Cortex of kidney (tissue), 1 donor: ENCODE measurements at places on chromosomes 4 and X.

DNA sequence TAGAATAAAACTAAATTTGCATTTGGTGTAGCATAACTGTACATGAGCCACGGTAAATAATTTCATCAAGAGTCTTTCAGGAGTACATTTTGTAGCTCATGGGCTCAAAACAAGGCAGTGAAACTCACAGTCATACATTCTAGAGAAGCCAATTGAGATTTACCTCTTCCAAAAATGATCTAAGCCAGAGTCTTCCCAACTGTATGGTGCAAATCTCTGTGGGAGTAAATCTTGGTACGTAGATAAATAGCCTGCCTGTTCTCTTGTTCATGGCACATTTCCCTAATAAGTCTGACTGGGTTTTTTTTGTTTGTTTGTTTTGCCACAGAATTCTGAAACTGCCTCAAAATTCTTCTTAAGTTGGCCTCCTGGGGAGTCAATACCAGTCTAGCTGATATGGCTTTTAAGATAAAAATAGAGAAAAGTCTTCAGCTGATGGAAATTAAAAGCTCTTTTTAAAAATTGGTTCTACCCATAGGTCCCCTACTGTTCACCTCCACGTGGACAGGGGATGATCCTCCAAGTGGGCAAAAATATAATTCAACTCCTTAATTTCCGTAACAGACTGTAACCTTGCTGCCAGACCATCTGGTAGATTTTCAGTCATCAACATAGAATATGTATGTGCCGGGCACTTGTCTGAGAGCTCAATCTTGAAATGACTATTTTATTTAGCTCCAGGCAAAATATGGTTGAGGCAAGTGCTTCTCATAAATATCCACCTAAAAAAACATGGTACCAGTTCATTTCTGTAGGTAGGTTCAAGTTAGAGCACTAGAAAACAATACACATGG is 365.4 kb downstream of the PDHA2 start:
- no peak for DNase-seq

DNA sequence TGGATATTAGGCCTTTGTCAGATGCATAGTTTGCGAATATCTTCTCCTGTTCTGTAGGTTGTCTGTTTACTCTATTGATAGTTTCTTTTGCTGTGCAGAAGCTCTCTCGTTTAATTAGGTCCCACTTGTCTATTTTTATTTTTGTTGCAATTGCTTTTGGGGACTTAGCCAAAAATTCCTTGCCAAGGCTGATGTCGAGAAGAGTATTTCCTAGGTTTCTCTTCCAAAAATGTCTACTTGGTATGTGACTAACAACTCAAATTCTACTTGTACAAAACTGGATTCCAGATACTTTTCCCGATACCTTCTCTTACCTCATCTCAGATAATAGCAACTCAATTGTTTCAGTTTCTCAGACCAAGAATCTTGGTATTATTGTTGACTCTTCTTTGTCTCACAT is 142.4 kb upstream of the GLRA2 start:
- DNase-seq: no peak

GRCh38 chr4:122073615-122074014 is 78.5 kb upstream of the BLTP1 start:
- no peak for DNase-seq

DNA sequence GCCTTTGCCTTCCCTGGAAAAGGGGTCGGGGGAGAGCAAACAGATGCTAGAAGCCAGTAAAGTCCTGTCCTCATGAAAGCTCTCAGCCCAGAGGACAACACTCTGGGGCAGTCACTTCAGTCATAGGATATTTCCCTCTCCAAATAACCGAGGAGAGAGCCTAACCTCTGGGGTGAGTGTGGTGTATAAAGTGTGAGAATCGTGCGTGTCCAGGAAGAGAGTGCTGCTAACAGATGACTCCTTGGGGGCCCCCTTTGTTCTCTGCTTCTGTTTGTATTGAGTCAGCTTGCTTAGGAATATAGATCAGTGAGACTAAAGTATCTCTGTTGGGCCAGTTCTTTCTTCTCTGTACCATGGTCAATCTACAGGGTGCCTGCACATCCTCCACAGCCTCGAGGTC is 247.2 kb downstream of the PALLD start:
- no peak for DNase-seq

- DNase-seq: no peak
These were observed 738.2 kb downstream of the ADGRL3 start for GRCh38 chr4:61938250-61938846.

DNA sequence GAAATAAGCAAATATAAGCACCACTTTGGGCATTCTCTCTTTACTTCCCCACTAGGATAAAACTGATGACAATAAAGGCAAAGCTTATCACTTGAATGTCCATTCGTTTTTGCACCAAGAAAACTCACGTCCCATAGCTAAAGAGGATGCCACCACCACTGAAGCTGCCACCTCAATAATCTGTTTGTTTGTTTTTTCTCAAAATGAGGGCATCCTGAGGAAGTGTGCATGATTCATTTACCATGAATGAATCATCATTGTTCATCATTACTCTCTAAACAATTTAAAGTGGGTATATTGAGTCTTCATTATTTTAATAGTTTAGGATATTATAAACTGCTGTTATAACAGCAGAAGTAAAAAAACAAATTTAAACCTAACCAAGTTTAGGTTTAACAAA is 168.2 kb downstream of the DCTD start:
- DNase-seq: no peak

GRCh38 chrX:72255445-72255844 is 16.6 kb upstream of the ERCC6L start:
- no peak for DNase-seq

DNA sequence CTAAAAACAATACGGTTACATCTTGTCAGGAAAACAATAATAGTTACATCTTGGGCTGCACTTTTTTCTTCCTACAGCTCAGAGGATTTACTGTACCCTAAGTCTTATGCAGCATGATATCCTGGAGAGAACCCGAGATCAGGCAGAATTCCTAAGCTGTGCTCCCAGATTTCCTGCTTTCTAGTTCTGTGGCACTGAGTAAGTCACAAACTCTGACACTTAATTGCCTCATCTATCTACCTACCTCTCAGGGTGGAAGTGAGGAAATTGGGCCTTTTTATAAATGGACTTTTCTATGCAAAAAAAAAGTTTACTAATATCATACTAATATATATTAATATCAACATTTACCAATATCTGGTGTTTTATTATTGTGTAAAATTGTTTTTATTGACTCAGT is 438.5 kb downstream of the INPP4B start:
- no peak for DNase-seq

- DNase-seq: no peak
These were observed 448.2 kb upstream of the FAT1 start for GRCh38 chr4:187171706-187172339.

- no peak for DNase-seq
These were observed 394.5 kb downstream of the KCNIP4 start for GRCh38 chr4:21554066-21554465.

GRCh38 chrX:120790118-120790517 is 85.5 kb downstream of the CT47B1 start:
- no peak for DNase-seq

DNA sequence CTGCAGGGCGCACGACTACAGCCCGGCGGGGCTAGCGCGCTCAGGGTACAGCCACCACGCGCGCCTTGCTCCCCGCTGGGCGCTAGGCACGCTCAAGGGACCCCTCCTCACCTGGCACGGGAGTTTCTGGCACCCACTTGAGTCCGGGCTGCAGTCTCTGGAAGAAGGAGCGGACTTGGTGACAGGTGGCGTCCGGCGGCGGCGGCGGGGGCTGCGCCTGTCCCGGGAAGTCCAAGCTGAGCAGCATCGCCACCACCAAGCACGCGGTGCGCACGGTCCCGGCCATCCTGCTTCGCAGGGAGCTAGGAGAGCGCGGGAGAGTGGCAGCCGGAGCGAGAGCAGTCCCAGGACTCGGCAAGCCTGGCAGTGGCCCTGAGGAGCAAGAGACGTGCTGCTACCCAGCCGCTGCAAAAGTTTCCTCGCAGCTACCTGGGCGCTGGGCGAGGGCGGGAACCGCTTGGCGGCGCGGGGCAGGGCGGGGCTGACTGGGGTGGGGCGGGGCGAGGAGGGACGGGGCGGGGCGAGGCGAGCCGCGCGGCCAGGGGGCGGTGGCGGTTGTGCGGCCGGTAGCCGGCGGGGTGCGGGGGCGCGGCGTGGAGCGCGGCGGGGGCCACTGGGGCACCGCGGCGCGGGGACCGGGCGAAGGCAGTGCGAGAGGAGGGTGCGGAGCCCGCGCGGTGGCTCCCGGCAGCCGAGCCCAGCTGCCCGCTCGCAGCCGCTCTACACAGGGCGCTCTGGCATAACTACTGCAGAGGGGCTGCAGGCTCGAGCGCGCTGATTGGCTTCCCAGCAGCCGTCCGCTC is at the start of gene GPC3:
GPC3 (minus strand) TSS at position 431 of the 803 bp plus-strand sequence.
- DNase-seq: no peak

- DNase-seq: no peak
These were observed 72.5 kb downstream of the RAPGEF2 start for GRCh38 chr4:159175085-159175988.

GRCh38 chr4:94979621-94980020 is 221.9 kb downstream of the BMPR1B start:
- DNase-seq: no peak

- no peak for DNase-seq
These were observed 5.5 kb upstream of the XAGE2 start for GRCh38 chrX:52363247-52363883.

GRCh38 chr4:31655328-31655727 is 935.2 kb downstream of the PCDH7 start:
- DNase-seq: no peak

- no peak for DNase-seq
These were observed 23.3 kb upstream of the BCOR start for GRCh38 chrX:40120838-40121580.

- DNase-seq: no peak
These were observed 591 bp downstream of the PRPS1 start for GRCh38 chrX:107628662-107629539.

- no peak for DNase-seq
These were observed 19.1 kb downstream of the FGFRL1 start for GRCh38 chr4:1030559-1030958.

DNA sequence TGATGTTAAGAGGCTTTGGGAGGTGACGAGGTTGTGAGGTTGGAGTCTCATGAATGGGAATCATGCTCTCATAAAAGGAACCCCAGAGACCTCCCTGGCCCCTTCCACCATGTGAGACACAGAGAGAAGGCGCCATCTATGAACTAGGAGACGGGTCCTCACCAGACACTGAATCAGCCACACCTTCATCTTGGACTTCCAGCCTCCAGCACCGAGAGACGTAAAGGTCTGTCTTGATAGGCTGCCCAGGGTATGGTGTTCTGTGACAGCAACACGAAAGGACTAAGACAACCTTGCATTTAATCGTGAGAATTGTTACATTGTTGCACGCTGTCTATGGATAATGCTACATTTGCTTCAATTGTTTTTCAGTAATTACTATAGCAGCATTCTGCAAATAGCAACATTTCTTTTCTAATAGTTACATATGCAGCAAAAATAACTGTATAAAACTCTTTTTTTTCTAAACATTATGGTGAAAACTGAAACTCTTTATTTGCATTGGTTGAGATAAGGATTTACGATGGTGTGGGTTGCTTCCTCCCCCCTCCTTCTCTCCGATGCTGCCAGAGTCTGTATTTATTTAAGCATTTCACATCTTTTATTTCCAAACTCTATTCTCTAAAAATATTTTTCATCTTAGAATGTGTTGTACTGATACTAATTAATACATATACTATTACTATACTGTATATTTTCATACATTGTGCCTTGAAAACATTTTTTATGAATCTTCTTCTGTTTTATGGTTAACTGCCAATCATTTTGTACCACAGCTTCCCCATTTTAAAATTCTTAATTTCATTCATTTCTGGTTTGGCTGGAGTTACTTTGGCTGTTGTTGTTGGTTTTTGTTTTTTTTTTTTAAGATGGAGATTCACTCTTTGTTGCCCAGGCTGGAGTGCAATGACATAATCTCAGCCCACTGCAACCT is 26.4 kb upstream of the AKAP17A start:
- no peak for DNase-seq

DNA sequence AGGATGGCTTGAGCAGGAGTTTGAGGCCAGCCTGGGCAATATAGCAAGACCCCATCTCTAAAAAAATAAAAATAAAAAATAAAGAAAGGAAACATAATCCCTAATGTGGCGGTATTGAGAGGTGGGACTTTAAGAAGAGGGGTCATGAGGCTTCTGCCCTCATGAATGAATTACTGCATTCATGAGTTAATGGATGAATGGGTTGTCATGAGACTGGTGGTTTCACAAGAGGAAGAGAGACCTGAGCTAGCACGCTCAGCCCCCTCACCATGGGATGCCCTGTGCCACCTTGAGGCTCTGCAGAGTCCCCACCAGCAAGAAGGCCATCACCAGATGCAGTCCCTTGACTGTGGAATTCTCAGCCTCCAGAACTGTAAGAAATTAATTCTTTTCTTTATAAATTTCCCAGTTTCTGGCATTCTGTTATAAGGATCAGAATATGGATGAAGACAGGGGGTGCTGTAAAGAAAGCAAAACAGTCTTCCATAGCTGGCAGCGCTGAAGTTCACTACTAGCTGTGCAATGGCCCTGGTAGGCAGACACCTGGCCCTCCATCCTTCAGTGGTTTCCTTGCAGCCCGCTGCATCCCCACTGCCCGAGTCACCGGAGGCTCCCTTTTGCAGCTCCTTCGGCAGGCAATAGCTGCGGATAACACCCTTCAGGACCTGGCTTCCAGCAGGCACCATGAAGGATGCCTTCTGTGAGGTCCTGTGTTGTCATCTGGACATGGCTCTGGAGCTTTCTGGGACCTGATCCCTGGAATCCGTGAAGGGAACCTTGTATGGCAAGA is 44.8 kb upstream of the NSG1 start:
- no peak for DNase-seq

- no peak for DNase-seq
These were observed 238.5 kb upstream of the BOD1L1 start for GRCh38 chr4:13865871-13866669.

GRCh38 chr4:165332502-165332901 is 5.0 kb downstream of the MSMO1 start:
- DNase-seq: no peak

DNA sequence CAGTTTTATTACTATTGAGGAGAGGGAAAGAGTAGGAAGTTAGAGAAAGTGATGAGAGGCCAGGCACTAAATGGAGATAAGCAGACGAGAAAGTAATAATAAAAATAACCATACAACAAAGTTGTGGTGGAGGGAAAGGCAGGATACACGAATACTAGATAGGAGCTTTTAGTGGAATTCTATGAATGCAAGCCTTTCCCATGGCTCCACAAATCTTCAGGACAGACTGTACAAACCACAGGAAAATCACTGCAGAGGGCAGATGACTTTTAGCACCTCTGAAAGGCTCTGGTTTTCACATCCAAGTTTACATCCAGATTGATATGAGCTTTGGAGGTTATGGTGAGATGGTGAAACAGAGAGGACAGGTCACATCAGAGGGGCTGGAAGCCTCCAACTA is 41.5 kb downstream of the TNIP3 start:
- DNase-seq: no peak
